ENCODE measurements at places on chromosomes 7 and 10.

GRCh38 chr7:136353287-136353686 lies 376.1 kb upstream of the MTPN start:
- DNase-seq = no peak

DNA sequence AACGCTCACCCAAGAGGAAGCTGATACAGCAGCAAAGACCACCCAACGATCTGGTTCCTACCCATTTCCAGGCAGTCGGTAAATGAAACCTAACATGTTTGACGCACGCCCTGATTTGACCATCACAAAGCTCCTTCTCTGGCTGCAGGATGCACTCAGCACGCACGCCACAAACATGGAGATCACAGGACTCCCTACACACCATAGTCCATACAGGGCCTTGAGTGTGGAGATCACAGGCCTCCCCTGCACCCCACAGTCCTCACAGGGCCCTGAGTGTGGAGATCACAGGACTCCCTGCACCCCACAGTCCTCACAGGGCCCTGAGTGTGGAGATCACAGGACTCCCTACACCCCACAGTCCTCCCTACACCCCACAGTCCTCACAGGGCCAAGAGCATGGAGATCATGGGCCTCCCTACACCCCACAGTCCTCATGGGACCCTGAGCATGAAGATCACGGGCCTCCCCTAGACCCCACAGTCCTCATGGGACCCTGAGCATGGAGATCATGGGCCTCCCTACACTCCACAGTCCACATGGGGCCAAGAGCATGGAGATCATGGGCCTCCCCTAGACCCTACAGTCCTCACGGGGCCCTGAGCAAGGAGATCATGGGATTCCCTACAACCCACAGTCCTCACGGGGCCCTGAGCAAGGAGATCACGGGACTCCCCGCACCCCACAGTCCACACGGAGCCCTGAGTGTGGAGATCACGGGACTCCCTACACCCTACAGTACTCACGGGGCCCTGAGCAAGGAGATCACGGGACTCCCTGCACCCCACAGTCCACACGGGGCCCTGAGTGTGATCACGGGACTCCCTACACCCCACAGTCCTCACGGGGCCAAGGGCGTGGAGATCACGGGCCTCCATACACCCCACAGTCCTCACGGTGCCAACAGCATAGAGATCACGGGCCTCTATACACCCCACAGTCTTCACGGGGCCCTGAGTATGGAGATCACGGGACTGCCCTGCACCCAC lies 409.2 kb downstream of the DNAJB6 start:
- no peak for DNase-seq

GRCh38 chr7:50682573-50682972 lies 100.1 kb downstream of the GRB10 start:
- DNase-seq = no peak

DNA sequence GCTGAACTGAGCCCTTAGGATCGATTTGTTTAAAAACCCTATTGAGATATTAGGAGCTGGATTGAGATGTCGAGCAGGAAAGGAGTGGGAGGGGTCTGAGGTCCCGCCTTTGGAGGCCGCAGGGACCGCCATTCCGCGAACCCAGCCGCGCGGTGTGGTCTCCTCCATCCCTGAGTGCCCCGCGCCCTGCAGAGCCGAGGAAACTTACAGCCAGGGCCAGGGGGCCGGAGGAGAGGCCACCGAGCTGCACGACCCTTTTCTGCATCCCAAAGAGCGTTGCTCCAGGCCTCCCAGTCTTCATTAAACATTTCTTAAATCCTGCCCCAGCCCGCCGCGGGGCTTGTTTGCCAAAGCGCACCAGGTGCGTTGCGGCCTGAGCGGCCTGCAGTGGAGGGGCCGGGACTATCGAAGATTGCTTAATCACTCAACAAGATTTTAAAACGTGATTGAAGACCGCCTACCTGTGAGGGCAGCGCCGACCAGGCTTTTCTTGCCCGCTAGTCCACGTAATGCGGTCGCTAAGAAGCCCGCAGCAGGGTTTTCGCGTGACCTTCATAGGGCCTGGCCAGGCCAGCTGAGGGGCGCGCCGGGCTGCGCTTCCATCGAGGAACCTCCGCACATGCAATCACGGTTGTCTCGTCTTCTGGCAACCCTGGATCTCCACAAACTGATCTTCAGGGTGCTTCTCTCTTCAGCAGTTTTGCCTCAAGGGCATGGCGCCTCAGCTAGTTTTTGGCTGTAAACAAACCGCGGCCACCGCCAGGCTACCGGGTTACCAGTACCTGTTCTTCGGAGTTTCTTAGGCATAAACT lies 2.0 kb upstream of the CTBP2 start:
- DNase-seq = no peak

- no peak for DNase-seq
Observed at GRCh38 chr10:47318706-47319105, 3.5 kb upstream of the GDF2 start.

GRCh38 chr7:122056977-122057376 lies 87.1 kb downstream of the AASS start:
- no peak for DNase-seq

DNA sequence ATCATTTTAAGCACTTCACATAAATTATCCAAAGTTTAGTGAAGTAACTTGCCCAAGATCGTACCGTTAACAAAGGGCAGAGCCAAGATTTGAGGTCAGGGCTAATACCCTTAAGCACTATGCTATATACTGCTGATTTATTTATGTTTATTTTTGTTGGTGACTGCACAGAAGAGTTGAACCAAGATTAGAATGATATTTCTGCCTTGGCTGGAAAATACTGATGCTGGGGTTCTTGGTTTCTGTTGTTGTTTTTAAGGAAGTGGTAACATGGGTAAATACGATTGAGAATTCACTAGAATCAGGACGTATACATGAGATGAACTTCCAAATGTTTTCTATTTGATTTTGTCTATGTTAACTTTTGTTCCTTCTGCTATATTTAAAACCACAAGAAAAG lies 9.3 kb downstream of the ADD3 start:
- no peak for DNase-seq

DNA sequence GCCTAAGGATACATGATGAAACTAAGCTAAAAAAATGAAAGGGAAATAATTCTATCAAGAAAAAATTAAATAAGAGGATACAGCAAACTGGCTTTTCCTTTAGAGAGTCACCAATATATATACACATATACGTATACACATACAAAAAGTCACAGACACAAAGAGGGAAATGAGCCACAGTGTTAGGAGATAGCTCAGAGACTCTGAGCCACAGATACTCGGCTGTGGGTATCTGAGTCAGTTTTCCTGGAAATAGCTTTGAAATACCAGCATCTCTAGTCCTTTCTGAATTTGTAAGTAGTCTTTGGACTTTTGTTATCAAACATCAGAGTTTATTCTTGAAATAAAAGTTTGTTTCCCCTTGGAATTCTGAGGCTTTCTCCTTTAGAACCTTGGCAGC lies 111.8 kb downstream of the TBXAS1 start:
- DNase-seq = peak; percentile 47

- DNase-seq = no peak
Observed at GRCh38 chr10:7937315-7937945, 117.1 kb upstream of the GATA3 start.

DNA sequence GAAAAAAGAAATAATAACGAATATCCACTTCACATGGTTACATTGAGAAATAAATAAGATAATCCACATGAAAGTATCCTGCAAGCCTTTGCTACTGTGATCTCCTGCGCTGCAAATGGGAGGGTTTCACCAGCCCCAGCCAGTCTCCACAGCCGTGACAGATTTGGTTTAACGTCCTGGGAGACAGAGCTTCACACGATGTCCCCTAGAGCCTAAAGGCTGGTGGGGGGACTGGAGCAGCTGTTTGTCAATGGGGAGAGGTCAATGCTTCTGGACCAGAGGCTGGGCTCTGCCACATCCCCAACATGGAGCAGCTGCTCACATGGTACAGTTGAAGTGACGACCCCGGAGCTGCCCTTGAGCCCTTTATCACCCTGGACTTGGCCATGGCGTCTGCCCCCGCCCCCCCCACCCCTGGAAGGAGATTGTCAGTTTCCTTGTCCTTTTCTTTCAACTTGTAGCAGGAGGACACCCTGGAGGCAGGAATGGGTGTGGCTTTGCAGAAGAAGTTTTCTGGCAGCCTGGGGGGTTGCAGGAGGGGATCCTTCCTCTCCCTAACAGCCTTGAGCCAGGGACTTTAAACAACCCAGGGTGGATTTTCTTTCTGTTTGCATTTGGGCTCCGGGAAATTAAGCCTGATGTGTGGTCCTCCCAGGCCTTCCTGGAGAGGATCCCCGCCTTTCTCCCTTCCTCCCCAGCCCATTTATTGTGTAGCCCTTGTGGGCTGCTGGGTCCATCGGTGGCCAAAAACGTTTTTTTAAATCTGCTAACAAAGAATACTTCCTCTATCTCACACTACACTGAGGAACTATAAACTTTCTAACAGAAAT lies 37.0 kb upstream of the MXI1 start:
- no peak for DNase-seq

- DNase-seq = peak; percentile 78
Observed at GRCh38 chr7:151368136-151368571, 26.5 kb downstream of the NUB1 start.

GRCh38 chr7:137835486-137836112 lies 11.2 kb downstream of the DGKI start:
- DNase-seq = no peak

DNA sequence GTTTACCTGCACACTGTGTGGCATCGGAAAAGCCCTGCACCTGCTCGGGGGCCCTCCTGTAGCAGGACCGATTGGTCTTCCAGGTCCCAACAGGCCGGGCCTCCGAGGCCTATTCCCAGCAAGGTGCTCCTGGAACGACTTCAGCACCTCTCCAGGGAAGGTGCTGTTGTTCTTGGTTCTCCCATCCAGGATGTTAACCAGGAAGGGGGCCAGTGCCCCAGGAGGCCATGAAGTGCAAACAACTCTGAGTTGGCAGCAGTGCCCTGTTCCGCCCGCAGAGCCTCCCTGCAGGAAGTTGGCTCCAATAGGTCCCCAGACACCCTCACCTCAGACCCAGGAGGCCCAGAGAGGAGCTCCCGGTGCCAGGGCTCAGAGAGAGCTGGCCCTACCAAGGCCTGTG lies 64.0 kb upstream of the DUSP5 start:
- no peak for DNase-seq

DNA sequence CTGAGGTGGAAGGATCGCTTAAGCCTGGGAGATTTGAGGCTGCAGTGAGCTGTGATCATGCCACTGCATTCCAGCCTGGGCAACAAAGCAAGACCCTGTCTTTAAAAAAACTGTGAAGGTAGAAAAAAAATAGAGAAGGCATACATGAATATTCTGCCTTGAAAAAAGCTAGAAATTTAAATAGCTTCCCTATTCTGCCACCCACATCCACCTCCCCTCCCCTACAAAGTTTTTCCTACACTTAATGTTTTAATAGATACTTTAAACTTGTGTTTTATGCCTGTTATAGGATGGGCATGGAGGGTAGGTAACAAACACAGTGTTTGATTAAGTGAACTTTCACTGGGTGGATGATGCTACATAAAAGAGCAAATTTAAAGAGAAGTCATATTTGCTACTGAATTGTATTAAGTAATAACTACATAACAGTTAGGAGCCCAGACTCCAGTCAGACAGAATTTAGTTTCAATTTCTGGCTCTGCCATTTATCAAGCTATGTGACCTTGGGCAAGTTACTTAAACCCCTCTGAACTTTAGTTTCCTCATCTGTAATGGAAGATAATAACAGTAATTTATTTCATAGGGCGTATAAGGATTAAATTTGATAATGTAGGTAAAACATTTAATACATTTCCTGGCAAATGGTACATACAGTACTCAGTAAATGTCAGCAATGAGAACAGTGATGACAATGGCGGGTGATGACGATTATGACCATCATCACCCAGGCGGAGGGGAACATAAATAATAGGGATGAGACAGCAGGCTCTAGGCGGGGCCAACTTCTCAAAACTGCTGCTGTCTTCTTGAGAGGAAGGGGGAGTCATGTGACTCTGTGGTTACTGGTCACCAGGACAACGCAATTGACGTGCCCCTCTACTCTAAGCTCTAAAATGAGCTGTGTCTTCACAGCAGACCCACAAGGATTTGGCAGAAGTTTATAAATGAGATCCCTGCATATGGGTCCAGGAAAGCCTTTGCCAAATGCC lies 15.8 kb downstream of the DNMBP start:
- peak; percentile 89 for DNase-seq

GRCh38 chr7:3943779-3944520 lies 642.9 kb downstream of the SDK1 start:
- DNase-seq = no peak

- no peak for DNase-seq
Observed at GRCh38 chr10:101826852-101827434, 8.7 kb upstream of the OGA start.

GRCh38 chr10:71014021-71014805 lies 125.8 kb upstream of the PCBD1 start:
- no peak for DNase-seq

- DNase-seq = no peak
Observed at GRCh38 chr7:131106681-131107336, 220.9 kb upstream of the MKLN1 start.

DNA sequence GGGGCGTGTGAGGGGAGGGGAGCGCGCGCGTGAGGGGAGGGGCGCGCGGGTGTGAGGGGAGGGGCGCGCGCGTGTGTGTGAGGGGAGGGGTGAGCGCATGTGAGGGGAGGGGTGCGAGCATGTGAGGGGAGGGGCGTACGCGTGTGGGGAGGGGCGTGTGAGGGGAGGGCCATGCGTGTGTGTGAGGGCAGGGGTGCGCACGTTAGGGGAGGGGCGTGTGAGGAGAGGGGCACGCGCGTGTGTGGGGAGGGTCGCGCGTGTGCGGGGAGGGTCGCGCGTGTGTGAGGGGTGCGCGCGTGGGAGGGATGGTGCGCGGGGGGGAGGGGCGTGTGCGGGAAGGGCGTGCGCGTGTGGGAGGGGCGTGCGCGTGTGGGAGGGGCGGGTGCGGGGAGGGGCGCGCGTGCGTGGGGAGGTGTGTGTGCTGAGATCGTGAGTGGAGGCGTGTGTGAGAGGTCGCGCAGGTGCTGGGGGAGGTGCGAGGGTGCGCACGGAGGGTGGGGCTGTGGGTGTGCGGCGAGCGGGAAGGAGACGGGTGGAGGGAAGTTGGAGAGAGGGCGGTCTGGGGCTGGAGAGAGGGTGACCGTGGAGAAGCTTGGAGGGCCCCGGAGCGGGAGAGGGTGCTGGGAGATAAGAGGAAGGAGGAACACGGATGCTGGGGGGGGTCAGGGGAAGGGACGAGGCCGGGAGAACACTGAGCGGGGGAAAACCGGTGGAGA lies 19.7 kb downstream of the MXI1 start:
- DNase-seq = no peak

GRCh38 chr10:70481831-70482530 lies 3.4 kb downstream of the PALD1 start:
- peak; percentile 32 for DNase-seq

- DNase-seq = no peak
Observed at GRCh38 chr7:594212-594913, 74.7 kb upstream of the PDGFA start.

- peak; percentile 92 for DNase-seq
Observed at GRCh38 chr10:99975942-99976809, 33.6 kb downstream of the DNMBP start.
